ENCODE measurements at places on chromosomes 3 and 15.

- no peak for DNase-seq
These were observed at the start of gene TRAK1 for GRCh38 chr3:42090973-42091731. TSS of gene TRAK1 (plus strand) at chr3:42091357. CDS start at chr3:42091470, 113 bp downstream.

DNA sequence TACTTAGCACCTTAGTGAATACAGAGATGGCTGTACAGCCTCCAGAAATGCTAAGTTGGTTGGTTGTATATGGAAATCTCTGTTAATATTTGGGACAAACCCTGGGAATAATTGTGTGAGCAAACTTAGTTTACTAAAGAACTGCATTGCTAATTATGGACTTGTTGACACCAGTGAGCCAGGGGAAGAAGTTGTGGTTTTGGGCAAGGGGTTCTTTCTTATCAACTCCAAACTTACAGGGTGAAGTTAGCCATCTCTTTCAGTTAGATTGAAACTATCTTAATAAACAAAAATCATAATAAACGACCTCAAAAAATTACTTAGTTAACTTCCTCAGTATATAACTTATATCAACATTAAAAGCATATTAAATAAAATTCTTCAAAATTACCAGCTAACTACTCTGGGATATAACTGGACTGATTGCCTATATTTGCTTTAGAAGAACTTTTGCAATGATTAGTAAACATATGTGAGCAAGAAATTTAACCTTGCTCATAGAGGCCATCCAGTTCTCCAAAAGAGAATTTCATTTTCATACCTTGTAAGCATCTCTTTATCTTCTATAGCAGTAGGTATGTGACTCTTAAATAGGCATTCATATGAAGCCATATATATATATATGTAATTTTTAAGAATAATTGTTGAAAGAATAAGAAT, 24.7 kb downstream of the MBNL1 start:
- no peak for DNase-seq

DNA sequence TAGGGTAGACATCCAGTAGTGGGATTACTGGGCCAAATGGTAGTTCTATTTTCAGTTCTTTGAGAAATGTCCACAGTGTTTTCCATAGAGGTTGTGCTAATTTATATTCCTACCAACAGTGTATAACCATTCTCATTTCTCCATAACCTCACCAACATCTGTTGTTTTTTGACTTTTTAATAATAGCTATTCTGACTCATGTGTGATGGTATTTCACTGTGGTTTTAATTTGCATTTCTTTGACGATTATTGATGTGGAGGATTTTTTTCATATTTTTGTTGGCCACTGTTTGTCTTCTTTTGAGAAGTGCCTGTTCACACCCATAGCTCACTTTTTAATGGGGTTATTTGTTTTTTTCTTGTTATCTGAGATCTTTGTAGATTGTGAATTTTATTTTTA, 125.2 kb downstream of the CFAP20DC start:
- no peak for DNase-seq

DNA sequence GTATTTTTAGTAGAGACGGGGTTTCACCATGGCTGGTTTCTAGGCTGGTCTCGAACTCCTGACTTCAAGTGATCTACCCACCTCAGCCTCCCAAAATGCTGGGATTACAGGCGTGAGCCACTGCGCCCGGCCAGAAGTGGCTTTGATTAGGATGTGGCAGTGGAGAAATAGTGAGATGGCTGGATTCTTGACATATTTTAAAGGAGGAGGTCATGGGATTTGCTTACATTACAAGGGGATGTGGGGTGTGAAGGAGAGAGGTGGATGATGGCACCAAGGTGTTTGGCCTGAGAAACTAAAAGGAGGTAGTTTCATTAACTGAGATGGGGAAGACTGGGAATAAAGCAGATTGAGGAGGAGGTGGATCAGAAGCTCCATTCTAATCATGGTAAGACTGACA, 15.0 kb upstream of the LTF start:
- no peak for DNase-seq

DNA sequence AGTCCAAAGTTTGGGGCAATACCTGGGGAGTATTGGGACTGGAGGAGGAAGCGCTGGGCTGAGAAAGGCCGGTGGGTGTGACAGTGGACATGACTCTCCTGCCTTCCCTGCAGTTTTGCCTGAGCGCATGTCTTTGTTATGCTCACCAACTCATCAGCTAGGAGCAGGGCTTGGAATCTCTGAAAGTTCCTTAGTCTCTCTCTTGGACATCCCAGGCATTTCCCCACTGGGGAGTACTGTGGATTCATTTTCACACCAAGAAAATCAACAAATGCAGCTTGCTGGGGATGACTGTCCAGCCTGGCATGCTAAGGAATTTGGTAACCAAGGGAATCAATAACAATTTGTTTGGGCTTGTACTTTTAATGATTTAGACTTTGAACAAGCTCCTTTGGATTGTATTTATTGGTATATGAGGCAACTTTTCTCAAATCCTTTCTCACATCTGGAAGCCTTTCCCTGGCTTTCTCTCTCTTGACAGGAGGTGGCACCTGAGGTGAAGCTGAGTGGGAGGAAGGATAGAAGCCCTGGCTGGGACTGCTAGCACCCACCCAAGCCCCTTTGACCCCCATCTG, 48.5 kb upstream of the CHST2 start:
- DNase-seq: no peak

DNA sequence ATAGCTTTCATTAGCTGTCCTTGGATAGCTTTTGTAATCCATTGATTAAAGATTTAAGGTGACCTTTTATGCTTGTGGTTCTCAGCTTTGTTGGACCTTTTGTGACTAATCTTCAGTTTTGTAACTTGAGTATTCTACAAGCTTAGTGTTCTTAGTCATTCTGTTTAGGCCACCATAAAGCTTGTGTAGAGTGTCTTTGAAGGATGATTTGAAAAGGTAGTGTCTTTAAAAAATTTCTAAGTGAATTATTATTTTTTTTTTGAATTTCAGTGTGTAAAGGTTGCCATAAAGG, 7.5 kb downstream of the MORF4L1 start:
- DNase-seq: no peak

DNA sequence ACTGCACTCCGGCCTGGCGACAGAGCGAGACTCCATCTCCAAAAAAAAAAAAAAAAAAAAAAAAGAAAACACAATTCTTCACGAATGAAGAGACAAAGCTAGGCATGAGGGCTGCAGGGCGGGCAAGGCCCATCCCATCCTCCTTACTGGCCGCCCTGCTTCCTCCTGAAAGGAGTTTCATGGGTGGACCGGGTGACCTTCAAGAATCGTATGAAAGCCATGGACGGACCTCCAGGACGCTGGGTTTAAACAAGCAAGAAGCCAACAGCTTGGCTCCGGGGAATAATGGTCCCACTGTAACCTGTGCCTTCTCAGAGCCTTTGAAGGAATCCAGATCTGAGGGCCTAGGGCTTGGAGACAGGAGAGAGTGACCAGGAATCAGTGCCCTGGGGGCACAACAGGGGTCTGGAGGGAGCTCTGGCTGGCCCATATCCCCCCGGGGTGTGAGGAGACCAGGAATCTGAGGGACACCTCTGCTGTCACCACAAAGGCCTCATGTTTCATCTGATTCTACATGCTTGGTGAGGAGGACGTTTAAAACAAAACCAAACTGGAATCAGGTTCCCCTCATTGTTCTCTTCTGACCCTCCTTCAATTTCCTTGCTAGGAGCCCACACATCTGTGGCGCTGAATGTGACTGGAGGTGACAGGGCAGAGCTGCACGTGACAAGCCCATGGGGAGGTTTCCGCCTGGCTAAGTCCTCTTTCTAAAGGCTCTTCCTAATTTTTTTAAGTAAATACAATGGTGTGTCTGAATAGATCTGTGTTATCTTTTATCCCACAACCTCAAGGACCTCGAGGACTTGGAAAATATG, 46.1 kb downstream of the WHAMM start:
- no peak for DNase-seq

DNA sequence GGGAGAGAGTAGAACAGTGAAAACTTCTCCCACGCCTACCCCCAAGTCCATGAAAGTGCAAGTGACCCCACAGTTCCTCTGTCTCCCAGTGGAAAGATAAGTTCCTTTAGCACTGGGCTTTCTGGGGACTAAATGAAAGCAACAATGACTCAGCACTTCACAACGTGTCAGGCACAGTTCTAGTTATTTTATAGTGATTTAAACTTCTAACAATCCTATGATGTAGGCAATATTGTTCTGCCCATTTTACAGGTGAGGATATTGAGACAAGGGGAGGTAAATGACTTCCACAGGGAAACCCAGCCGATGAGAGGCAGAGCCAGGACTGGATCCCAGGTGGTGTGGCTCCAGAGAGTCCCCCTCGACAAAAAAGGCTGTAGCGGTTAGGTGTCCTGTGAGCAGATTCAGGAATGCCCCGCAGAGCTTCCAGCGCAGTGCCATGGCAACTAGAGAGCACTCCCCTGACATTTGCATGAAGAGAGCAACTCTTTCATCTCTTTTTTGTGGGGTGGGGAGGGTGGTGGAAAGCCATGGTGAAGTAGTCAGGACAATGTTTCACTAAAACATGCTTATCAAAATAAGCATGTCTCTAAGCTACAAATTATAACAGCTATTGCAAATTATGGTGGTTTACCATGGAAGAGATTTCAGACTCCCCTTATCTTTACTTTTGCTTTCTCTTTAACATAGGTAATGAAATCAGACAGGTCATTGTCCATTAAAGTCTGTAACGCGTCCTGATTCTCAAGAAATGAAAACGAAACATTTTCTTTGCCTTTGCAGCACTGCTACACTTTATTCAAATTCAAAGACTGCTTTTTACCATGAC, 62.1 kb downstream of the NR2F2 start:
- DNase-seq: no peak

- DNase-seq: no peak
These were observed 3.8 kb downstream of the P4HTM start for GRCh38 chr3:48993834-48994233.
